Occipital lobe (tissue), 3 donors: ENCODE measurements at places on chromosomes 16 and 17. TPM values are rescaled to one million over a fixed set of nuclear protein-coding genes. Genes with fewer than 3 reads are reported as not detected.

Gene UNK
- 29.2 TPM for total RNA-seq

Gene CTRB1
- total RNA-seq: not detected

Gene STAC2
- 0.31 TPM for total RNA-seq

Gene TENT4B
- 31.4 TPM for total RNA-seq

GRCh38 chr16:287298-287811, 4.4 kb downstream of the PDIA2 start:
- DNase-seq: no peak

DNA sequence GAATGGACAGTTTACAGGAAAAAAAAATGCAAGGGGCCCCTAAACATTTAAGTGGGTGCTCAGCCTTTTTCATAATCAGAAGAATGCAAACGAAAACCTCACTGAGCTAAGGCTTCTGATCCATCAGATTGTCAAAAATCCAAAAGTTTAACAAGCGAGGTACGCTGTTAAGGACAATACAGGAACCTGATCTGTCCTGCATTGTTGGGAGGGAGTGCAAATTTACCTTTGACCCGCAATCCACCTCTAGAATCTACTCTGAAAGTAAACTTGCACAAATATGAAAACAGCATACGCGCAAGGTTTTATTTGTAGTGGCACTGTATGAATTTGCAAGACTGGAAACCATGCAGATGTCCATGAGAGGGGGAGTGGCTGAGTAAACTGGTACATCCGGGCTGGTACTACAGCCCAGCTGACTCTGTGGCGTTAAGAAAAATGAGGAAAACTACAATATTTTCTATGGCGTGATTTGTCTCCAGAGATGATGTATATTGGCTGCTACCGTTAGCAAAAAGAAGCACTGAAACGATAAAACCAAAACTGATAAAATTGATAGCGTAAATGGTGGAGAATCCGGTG, 28.8 kb upstream of the ST6GALNAC1 start:
- DNase-seq: no peak

DNA sequence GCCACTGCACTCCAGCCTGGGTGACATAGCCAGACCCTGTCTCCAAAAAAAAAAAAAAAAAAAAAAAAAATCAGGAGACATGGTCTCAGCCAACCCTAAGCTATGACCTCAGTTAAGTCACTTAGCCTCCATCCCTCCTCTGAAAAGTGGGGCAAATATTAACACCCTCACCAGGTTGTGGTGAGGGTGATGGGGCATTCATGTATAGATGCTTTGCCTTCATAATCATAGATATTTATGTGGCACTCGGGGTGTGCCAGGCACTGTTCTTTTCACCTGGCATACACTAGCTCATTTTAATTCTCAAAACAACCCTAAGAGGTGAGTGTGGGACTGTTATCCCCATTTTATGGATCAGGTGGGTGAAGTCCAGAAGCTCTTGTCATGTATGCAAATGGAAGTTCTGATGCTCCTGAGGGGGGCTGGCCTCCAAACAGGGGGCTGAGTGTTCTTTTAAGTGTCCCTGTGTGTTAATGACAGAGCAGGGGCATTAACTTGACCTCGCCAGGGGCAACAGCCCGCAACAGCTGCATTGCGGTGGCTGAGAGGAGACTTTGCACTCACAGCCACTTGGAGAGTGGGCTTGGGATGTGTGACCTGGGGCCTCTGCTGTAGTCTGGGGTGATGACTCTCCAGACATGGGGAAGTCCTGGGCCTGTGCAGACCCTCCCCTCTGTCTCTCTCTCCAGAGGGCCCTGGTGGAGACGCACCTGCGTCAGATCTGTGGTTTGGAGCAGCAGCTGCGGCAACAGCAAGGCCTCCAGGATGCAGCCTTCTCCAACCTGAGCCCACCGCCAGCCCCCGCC, 4.1 kb downstream of the TBKBP1 start:
- no peak for DNase-seq

GRCh38 chr17:29699283-29699682, 76.6 kb upstream of the CORO6 start:
- DNase-seq: no peak

GRCh38 chr17:38751144-38751807, 1.3 kb upstream of the PSMB3 start:
- DNase-seq: no peak

DNA sequence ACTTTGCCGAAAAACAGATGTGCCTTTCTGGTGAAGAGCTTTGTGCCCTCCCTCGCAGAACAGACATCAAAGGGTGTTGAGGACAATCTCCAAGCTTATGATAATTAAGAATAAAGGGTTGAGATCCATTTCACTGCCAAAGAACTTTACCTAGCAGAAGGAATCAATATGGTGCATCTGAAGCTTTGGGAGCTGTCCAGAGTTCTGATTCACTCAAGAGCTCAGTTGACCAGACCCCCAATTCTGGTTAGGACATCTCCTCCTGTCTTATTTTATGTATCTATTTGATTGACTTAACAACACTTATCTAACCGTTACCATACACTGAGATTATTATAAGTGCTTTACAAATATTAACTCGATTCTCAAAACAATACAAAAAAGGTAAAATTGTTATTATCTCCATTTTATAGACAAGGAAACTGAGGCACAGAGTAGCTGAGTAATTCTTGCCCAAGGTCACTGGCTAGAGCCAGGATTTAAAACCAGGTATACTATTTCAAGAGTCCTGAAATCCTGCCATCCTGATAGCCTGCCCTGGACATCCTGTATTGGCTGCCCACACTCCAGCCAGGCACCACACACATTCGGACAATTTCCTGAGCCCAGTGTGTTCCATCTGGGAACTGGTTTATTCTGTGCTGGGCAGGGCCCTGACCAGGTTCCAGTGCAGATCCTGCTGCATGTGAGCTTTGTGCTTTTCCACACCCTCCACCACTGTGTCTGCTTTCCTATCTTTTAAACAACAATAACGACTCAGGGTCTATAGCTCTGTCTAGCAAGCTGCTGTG, 29.8 kb downstream of the PITPNM3 start:
- DNase-seq: no peak

GRCh38 chr16:53212893-53213223, 158.1 kb downstream of the CHD9 start:
- no peak for DNase-seq

GRCh38 chr16:68283801-68284598, 19.7 kb downstream of the SLC7A6 start:
- no peak for DNase-seq

DNA sequence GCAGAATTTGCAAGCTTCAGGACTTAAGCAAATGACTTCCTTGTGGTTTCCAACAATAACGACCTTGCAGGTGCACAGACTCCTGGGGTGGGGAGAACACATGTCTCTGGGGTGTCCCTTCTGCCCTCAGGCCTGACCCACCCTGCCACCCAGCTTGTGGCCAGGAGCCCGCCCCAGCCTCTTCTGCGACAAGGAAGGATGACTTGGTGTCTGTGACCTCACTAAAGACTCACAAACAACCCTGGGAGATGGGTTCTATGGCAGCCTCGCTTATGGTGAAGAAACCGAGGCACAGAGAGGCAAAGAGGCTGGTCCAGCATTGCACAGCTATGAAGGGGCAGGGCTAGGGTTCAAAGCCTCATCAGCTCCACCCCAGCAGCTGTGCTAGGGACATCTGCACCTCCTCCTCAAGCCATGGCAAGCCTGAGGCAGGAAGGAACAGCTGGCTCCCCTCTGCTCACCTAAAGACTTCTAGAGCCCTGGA, 2.6 kb downstream of the ATP2A3 start:
- no peak for DNase-seq

- peak; percentile 71 for DNase-seq
Measured at GRCh38 chr16:28623172-28623711, 13.4 kb upstream of the SULT1A1 start.

- no peak for DNase-seq
Measured at GRCh38 chr17:73388578-73388905, 76.7 kb upstream of the CDC42EP4 start.

DNA sequence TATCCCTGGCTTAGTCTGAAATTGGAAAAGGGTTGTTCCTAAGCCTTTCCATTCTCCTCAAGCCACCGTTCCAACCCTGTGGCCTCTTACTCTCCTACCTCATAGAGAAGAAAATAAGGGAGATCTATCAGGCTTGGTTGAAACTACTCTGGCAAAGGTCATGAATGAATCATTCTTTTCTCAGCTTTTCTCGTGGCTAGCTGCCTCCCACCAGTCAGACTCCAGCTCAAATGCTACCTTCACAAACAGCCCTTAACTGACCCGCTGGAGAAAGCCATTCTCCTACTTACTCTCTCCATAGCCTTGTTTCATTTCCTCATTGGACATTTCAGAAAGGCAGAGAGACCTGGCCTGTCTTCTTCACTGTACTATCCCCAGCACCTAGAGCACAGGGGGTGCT, 8.9 kb downstream of the MYH10 start:
- no peak for DNase-seq

DNA sequence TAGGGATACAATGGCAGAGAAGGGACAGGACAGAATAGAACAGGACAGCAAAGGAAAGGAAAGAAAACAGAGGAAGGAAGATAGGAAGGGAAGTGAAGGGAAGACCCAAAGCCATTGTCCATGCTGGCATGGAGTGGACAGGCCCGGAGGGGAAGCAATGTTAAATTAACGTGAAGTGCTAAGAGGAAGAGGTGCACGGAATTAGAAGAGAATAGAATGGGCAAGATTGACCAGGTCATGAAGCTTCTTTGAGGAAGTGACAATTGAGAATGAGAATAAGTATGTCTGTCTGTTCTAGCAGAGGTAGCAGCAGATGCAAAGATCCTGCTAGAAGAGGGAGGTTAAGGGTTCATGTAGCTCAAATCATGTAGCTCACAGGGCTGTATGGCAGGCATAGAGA, 117.2 kb downstream of the MAF start:
- no peak for DNase-seq

GRCh38 chr17:17466511-17466910, 10.3 kb upstream of the MED9 start:
- no peak for DNase-seq

DNA sequence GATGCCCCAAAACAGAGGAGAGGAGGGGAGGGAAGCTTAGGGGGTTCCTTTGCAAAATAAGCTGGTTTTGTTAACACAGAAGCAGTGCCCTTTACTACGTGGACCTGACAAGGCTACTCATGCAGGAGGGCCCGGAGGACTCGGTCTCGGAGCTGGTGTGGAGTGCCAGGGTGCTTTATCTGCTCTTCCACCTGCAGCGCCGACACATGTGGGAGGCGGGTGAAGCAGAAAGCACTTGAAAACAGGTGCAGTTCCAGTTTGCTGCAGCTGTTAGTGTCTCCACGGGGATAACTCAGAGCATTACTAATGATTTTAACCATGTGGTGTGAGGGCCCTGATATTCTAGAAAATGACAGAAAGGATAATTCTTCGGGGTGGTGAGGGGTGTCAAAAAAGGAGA, 35.0 kb upstream of the MNT start:
- no peak for DNase-seq

DNA sequence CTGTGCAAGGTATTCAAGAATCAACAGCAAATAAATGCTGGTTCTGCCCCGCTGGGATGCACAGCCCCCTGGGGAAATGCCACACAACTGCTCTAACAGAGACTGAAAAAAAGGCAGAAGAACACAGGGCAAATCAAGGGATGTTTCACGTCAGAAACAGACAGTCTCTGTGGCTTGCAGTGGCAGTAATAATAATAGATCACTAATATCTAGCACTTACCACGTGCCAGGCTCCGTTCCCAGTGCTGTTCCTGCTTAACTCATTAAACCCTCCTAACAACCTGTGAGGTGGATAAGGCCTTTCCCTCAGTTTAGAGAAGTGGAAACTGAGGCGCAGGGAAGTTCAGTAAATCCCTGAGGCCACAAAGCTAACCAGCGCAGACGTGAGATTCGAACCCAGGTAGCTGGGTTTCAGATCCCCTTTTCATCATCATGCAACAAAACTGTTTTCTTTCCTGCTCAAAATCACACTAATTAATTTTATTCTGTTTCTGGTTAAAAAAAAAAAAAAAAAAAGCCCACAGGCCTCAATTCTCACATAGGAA, 36.7 kb downstream of the ARHGAP17 start:
- DNase-seq: no peak

GRCh38 chr17:27647765-27648164, 16.8 kb downstream of the LGALS9 start:
- no peak for DNase-seq

DNA sequence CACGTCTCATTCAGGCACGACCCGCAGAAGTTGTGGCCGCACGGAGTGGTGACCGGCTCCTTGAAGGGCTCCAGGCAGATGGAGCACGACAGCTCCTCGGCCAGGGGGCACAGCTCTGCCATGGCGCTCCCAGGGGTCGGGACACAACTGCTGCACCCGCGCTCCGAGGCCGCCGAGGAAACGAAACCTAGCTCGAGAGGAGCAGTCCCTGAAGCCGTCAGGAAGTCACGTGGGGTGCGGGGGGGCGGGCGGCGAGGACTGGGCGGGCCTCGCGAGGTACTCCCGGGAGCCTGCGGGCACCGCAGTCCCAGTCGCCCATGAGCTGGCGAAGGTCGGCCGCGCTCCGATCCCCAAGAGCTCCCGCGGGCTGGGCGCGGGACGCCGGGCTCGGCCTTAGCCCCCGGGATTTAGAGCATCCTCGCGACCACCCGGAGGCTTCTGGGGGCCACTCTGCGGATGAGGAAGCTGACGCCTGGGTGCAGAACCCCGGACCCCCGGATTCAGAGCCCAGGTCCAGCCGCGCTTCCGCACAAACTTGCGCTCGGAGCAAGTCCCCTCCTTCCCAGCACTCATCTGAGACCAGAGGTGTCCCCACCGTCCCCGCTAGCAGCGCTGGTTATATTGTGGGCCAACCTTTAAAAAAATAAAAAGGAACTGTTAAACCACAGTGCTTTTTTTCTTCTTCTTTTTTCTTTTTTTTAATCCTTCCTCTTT, at the start of gene TRIM25:
TSS of gene TRIM25 (minus strand) at position 183 of the 714 bp plus-strand sequence. CDS start at position 122, 61 bp downstream.
- DNase-seq: peak; percentile 82

DNA sequence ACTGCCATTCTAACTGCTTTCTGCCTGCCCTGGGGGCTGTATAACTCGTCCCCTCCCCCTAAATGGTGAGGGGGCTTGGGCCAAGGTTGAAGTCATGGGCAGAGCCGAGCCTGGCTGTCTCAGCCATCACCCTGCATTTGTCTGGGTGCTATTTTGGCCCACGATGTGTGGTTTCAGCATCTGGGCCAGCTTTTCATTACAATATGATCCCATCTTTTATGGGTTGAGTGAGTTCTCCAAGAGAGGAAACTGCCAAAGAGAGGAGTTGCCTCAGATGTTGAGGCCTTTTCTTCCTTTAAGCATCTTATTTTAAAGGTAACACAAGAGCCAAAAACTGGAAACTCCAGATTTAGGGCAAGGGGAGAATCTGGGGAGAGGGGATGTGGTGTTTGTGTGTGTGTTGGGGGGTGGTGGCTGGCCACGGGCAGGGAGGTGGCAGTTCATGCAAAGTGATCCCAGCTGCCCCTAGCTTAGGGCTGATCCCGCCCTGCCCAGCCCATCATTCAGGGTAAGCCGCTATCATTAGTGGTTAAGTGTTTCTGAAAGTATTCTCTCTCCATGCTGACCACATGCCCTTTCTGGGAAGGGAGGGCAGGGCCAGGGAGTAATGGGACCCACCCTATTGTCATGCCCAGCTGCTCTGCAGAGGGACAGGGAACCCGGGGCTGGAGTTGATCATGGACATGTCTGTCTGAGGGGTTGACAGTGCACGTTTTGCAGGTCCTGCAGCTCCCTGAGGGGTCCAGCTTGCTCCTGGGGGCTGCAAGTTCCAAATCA, 83.2 kb upstream of the CLEC18A start:
- no peak for DNase-seq

DNA sequence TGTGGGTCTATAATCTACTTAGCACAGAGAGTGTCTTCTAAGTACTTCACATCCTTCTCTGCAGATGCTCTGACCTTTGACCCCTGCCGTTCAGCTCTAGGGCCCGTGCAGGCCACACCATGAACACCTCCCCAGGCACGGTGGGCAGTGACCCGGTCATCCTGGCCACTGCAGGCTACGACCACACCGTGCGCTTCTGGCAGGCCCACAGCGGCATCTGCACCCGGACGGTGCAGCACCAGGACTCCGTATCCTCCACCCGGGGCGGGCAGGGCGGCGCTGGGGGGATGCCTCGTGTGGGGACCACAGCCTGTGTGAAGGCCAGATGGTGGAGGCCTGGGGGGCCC, 686 bp downstream of the MLST8 start:
- no peak for DNase-seq
